SJSA1 (cell line): ENCODE measurements at places on chromosomes 4 and X.

DNA sequence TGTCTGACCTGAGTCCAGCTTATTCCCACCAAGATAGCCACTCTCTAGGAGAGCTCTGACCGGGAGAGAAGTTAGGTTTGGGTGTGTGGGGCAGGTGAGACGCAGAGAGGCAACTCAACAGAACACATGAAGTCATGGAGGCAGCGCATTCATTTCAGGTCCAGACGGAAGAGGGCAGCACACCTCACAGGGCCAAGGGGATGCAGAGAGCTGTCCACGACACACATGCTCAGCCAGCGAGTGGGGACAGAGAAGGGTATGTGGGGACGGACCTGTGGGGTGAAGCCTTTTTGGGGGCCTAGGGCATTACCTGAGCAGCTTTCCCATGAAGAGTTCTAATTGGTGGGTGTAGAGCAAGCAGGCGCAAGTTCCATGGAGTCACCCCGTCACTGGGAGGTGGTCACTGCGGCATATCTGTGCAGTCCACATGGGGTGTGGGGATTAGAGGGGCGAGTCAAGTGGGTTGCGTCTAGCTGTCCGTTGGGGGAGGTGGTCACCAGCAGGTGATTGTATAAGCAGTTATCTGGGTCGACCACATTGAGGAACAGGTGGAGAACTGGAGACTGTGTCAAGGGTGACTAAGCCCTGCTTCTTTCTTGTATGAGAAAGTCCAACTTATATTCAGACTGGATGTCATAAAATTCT is 24.3 kb upstream of the UXT start:
- no peak for DNase-seq

GRCh38 chrX:68462653-68463052 is 29.4 kb upstream of the OPHN1 start:
- DNase-seq: no peak

- DNase-seq: peak; percentile 46
Measured at GRCh38 chr4:103150677-103151076, 47.5 kb downstream of the CENPE start.

DNA sequence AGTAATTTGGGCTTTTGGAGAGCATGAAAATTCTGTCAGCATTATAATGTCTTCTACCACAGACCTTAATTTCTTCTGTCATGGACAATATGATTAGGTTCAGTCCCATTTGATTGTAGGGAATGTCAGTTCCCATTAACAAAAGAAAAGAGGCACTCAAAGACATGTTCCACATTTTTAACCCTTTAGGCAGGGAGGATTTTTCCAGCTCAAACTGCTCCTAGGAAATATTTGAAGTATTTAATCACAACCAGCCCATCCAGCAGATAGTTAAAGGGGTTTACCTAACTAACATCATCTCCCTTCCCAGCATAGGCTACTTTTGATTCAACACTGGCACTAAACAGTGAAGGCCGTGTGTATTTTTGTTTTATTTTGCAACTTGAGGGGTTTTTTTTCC is 256.0 kb downstream of the DHX15 start:
- DNase-seq: no peak

- DNase-seq: no peak
Measured at GRCh38 chr4:118004088-118004487, 30.2 kb upstream of the NDST3 start.

GRCh38 chrX:1138476-1139184 is 73.8 kb downstream of the CRLF2 start:
- DNase-seq: peak; percentile 23
